ENCODE measurements at places on chromosomes 4 and X.

- DNase-seq, result peak; percentile 64
Observed at GRCh38 chr4:183840311-183840710, 64.8 kb upstream of the STOX2 start.

DNA sequence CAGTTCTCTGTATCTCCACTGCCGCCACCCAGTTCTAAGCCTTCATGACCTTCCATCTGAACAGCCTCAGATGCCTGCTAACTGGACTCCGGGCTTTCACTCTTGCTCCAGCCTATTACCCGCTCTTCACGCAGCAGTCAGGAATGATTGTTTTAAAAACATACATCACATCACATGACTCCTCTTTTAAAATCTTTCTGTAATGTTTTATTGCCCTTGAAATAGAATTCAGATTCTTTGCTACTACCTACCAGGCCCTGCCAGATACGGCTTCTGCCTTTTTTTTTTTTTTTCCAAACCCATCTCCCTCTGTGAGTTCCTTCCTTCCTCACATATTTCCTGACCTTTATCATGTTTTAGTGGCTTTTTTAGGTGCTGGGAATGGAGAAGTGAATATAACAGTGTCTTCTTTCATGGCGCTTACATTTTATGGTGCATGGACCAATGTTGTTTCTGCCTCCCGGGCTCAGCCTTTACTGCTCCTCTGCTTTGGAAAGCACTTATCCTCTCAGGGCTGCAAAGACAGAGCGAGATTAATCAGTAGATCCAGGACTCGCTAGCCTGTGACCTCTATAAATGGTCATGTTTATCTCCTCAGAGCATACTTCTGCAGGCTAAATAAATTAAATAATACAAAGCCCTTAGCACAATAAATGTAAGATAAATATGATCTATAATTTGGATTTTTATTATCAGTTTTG lies 58.0 kb downstream of the FBXO8 start:
- DNase-seq, result no peak

DNA sequence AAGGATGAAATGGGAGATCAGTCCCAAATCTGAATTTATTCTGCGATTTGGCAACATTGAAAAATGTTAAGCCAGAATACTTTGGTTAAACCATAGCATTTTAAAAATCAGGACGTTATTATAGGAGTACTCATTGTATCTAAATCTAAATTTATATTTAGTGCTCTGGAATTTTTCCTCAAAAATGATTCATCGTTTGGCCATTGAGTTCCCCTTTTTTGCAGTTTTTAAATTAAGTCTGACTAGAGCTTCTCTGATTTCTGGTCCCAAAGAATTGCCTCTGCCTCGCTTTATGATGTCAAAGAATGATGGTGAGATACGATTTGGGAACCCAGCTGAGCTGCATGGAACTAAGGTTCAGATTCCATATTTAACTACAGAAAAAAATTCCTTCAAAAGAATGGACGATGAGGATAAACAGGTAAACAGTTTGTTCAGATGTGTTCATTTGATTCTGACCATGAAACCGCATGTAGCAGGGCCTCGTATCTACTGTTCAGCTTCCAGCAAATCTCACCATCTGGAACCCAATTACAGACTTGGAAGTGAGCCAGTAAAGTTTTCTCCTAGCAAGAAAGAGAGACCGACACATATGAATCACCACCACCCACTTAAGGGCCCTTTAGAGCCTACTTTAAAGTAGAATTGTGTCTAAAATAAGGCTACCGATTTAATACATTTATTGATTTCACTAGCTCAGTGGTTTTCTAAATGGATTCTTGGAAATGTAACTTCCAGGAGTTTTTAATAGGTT lies 75.6 kb downstream of the REPS2 start:
- no peak for DNase-seq

GRCh38 chr4:156971676-156972378 lies at the start of gene PDGFC:
Gene PDGFC (minus strand): TSS chr4:156971799. CDS start chr4:156970903, 896 bp downstream.
- DNase-seq, result peak; percentile 68

- no peak for DNase-seq
Observed at GRCh38 chrX:69759921-69760625, 144.2 kb downstream of the EDA start.

GRCh38 chr4:26731351-26732035 lies 129.1 kb upstream of the STIM2 start:
- DNase-seq, result no peak
